ENCODE measurements at places on chromosomes 5 and 9. TPM values are rescaled to one million over a fixed set of nuclear protein-coding genes. Genes with fewer than 3 reads are reported as not detected.
A peak's percentile ranks its signal among the peaks of the same experiment; 100 is the strongest.

DNA sequence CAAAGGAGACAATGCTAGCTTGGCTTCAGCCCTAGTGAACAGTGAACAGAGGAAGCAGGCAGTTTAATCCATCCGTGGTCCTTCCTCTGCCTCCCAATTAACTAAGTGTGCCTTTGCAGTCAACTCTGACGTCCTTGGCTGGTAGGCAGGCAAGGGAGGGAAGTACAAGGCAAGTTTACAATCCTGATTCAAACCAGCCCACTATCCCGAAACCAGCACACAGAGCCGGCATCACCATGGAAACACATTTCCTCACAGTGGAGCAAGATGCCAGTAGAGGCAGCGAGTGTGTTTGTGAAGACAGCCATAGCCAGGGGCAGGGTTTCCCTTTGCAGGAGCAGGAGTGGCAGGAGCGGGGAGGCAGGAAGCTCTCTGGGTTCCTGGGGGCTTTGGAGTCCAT, 73.9 kb downstream of the GOLPH3 start:
- DNase-seq, result no peak

PDLIM7 gene
- 230 TPM for total RNA-seq

- DNase-seq, result peak; percentile 88
These were observed 473.0 kb downstream of the ZSWIM6 start for GRCh38 chr5:61805101-61805500.

WNT8A gene
- total RNA-seq, result 0.12 TPM

GRCh38 chr5:38830521-38831051, 15.2 kb upstream of the OSMR start:
- DNase-seq, result peak; percentile 70

TMEM171 gene
- 2.1 TPM for total RNA-seq

- DNase-seq, result peak; percentile 98
These were observed 38.8 kb upstream of the GLRX start for GRCh38 chr5:95861221-95861863.

DNA sequence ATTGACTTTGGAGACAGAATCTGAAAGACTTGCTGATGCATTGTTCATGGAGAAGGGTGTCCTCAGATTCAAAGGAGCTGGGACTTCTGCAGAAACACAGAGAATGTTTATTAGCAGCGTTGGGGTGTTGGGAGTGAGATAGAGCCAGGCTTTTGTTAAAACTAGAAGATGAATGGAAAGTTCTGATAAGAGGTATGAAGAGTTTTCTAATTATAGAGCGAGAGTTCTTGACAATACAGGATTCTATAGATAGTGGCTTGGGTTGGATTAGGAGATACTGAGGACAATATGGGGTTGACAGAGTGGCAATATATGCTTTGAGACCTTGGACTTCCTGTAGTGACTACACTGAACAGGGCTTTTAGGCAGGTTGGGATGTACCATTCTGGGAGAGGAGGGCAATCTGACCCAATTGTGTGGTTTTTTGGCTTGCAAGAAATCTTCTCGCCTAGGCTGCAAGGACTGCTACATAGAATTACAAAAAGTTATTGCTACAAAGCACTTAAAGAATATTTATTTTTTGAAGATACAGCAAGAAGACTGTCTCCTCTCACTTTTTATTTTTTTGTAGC, 83.1 kb downstream of the FER start:
- no peak for DNase-seq

TXNDC8 gene
- not detected for total RNA-seq

- no peak for DNase-seq
These were observed 99.1 kb downstream of the PLK2 start for GRCh38 chr5:58360794-58361193.

- DNase-seq, result no peak
These were observed 162.8 kb downstream of the GABRG2 start for GRCh38 chr5:162230348-162230747.

Measured in M059J (cell line).